DMS79 treated with DMSO at 0.1 percent for 48 hours (cell line): ENCODE measurements at places on chromosomes 16 and 17.

GRCh38 chr16:48125888-48126287 lies 29.9 kb downstream of the ABCC12 start:
- DNase-seq = no peak

DNA sequence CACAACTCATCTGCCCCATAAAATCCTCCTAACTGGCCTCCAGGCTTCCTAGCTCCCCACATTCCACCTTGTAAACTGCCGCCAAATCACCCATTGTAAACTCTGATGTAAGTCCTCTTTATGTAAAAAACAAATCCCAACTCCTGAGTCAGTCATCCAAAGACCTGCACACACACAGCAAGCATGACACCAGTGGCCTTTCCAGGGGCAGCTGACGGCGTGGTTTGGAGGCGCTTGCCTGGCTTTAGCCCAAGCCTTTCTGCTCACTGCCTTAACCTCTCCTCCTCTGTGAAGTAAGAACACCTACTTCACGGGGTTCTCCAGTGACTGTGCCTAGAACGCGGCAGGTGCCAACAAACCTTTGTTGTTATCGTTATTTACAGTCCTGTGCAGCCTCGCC lies 14.0 kb downstream of the UBE2O start:
- no peak for DNase-seq

GRCh38 chr17:15237106-15237425 lies 28.1 kb downstream of the PMP22 start:
- no peak for DNase-seq

GRCh38 chr17:8823279-8823678 lies 24.1 kb upstream of the MFSD6L start:
- no peak for DNase-seq

DNA sequence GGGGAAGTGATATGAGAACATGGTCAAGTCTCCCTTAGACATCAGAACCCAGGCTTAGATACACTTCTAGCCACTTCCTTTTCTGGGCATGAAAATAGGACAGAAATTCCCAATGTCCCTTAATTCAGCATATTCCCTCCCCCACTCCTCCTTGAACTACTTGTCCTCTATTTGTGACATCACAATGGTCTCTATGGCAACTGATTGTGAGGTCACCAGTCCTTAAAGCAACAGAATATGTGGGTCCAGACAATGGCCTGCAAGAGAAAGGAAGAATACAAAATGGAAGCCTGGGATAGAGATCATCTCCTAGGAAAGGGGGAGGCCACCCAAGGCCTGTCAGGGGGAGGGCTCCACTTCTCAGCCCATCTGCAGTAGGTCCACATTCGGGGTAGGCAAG lies 6.7 kb upstream of the SEZ6 start:
- DNase-seq = no peak

DNA sequence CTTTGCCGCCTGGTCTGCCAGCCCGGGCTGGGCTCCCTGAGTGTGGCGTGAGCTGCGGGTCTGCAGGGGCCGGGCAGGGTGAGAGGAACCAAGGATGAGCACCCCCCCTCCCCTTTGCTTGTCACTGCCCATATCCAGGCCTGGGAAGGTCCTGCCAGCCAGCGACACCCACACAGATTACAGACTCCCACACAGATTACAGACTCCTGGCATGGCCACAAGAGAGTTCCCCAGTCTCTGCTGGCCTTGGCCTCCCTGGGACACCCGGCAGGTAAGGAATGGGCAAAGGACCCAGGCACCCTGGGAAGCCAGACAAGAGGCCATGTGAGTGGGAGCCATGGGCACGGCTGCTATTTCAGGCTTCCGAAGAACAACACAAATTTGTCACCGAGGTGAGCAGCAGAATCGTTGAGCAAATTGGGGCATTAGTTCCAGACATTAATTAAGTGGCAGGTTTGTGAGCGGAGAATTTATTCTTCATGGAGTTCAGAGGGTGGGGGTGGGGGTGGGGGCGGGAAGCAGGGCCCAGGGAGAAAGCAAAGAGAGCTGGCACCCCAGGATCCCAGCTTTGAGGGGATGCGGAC lies 41.4 kb downstream of the SRCIN1 start:
- DNase-seq = no peak
